ENCODE measurements at places on chromosomes 4 and X.

DNA sequence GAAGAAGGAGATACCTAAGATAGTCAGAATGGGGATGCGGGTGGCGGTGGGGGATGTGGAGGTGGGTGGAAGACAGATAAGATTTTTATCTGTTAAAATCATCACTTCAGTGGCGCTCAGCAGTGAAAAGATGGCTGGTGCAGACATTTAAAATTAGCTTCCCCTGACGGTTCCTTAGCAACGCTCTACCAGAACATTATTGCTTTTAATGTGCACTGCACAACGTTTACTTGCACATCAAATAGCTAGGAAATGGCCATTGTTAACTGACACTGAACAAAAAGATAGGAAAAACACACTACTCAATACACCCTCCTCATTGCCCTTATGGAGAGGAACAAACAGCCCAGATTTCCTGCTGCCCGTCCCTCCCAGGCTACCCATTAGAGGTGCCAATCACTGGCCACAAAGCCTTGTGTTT lies 61.0 kb upstream of the FTHL17 start:
- no peak for DNase-seq

DNA sequence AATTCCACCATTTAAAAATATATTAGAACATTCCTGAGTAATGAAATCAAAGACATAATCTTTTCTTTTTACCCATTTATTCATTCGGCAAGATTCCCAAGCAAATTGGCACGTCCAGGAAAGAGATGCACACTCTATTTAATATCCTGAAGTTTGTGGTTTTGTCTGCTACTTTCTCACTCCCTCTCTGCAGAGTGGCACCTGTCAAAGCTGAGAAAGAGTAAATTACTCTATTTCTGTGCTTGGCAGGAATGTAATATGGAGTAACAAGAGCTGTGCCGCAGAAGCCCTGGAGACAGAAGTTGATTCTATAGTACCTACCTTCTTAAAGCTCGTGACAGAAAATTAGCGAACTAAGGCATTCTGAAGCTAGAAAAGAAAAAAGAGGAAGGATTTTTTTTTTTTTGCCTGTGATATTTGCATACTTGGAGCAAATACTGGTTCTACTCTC lies 5.5 kb downstream of the GSTCD start:
- DNase-seq = no peak

DNA sequence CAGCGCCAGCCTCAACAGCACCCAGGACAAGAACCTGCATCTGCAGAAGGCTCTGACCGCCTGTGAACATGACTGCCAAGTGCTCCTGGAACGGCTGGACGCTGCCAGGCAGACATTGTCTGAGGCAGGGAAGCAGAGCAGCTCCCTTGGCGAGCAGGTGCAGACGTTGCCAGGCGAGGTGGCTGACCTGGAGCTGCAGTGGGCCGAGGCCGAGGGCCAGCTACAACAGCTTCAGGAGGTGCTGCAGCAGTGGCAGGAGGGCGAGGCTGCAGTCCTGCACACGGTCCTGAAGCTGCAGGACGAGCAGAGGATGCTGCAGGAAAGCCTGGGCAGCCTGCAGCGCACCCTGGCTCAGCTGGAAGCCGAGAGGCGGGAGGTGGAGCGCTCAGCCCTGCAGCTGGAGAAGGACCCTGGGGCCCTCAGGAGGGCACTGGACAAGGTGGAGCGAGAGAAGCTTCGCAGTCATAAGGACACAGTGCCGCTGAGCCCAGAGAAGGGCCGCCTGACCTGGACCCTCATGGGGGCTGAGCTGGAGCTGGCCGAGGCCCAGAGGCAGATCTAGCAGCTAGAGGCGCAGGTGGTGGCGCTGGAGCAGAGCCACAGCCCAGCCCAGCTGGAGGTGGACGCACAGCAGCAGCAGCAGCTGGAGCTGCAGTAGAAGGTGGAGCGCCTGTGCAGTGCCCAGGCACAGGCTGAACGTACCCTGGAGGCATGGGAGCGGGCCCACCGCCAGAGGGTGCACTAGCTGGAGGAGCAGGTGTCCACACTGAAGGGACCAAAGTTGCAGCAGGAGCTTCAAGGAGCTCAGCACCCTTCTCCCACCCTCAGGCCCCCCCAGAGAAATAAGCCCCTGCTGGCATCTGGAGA lies 16.4 kb downstream of the SMIM10L2A start:
- DNase-seq = no peak

GRCh38 chr4:150664935-150665334 lies 83.0 kb downstream of the MAB21L2 start:
- no peak for DNase-seq

GRCh38 chrX:133888984-133889383 lies 96.4 kb downstream of the GPC3 start:
- no peak for DNase-seq

DNA sequence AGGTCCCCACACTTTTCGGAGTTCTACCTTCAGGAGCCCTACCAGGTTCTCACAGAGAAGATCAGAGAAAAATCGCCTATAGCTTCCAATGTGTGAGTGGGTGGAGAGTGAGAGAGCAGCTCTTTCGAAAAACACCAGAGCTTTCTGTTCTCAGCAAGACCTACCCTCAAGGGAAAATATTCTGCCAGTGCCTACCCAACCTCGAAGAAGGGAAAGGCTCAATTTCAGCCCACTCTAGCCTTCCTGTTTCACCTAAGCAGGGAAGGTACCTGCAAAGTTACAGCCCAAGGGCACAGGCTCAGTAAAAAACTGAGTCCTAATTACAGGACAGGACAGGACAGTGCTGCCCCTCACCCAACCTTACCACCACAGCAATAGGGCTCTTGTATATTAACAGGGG lies 104.0 kb upstream of the WDR17 start:
- no peak for DNase-seq

DNA sequence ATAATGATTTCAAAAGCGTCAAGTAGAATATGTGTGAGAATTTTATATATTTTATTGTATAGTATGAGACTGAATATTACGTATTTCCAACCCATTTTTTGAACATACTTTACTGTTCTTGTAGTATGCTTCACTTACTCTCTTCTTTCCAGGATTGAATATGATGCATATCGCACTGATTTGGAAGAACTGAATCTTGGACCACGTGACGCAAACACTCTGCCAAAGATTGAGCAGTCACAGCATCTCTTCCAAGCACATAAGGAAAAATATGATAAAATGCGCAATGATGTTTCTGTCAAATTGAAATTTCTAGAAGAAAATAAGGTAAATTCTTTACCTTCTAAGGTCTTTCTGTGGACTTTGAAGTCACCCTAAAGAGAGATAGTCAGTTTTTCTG lies 48.1 kb upstream of the FHDC1 start:
- no peak for DNase-seq

DNA sequence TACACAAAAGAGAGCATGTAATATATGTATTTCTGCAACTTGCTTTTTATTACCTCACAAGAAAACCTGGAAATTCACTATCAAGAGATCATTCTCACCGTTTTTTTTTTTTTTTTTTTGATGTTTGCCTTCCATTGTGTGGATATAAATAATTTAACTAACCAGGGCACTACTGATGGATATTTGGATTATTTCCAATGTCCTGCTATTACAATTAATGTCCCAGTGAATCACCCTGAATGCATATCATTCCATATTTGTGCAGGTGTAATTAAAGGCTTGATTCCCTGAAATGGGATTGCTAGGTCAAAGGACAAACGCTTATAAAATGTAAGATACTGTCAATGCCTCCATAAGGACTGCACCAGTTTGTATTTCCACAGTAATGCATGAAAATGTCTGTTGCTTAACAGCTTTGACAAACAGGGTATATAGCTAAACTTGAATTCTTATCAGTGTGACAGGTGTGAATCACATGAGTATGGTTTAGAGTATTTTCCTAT lies 87.8 kb downstream of the NCAPG start:
- no peak for DNase-seq

DNA sequence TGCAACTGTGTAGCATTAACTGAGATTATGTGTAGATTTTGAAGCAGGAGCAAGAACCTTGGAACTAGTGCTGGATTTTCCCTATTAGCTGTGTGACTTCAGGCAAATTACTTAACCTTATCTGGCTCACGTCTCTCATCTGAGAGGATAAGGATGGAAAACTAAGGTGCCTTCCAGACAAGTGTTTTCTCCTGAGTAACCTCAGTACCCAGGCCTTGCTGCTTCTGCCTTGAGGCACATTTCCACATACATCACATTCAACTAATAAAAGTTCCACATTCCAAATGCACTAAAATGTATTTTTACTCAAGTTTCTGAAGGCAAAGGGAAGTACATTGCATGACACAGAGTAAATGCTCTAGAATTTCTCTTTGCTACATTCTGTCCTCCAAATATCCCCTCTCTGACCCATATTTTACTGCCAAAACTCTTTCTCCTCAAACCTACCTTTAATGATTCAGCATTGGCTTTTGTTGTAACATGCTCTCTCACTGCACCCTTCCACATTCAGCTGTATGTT lies 195.4 kb upstream of the ADGRL3 start:
- no peak for DNase-seq

DNA sequence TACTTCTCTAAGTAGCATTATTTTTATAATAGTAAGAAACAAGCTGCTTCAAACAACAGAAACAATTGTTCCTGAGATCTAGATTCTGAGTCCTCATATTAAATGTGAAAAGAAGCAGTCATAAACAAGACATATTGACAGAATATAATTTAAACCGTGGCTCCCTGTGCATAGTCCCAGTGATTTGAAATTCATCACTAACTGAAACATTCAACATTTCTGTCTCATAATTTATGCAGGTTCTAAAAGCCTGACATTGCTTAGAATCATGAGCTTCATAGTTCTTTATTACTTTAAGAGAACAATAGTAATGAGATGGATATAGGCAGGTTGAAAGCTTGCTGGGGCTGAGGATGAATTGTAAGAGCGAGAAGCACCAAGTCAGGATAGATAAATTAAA lies 375.5 kb upstream of the MAGEB18 start:
- DNase-seq = no peak

DNA sequence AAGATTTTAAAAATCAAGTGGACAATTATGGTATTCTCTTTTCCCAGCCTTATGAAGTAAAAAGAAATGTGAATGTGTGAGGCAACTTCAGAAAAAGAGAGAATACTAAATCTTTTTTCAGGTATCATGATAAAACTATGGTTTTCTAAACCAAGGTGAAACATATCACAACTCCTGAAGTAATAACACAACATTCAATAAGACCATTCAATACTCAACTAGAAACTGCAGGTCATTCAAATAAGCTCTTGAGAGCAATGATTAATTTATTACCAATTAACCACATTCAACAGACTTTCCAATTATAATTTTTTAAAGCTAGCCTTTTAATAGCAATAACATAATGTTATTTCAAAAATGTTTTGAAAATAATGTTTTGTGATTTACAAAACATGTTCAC lies 35.8 kb downstream of the SLC10A7 start:
- DNase-seq = no peak

DNA sequence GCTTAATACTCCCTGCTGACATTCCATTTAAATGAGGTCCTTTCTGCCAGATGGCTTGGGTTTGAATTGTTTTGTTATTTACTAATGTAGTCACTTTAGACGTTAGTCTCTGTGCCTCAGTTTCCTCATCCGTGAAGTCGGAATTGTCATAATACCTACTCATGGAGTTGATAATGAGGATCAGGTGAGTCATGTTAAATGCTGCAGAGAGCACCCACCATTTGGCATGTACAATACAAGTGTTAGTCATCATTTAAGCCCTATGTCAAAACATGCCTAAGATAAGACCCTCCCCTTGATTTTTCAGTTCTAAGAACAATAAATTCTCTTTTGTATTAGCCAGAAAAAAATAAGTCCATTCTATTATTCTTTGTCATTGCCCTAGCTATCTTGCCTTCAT lies 534.8 kb upstream of the HTR2C start:
- DNase-seq = no peak

GRCh38 chr4:80963051-80963450 lies 67.5 kb upstream of the BMP3 start:
- no peak for DNase-seq

DNA sequence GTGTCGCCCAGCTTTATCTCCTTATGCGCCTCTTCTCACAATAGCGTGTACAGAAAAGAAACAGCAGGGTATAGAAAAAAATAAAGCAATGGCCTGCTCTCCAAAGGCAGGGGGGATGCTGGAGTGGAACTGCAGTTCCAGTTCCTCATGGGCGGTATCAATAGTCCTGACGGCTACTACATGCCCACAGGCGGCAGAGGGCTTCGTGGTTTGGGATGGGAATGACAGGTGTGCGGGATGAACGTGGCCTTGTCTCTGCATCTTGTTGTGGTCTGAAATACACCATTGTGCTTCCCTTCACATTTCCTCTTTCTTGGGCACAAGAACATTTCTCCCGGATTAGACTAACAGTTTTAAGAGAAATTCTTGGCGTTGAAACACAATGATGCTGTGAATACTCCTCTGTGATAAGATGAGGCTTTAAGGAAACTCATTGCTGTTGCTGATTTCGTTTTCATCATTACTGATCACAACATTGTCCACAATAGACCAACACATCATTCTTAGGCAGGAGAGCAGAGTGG lies 124.1 kb upstream of the IGFBP7 start:
- DNase-seq = no peak
